Stimulated activated CD4-positive, alpha-beta T cell treated with anti-CD3 and anti-CD28 coated beads, Interleukin-2, amount 100 ng/mL, for 4 hours (primary cell): ENCODE measurements at places on chromosomes 1 and 21.

- no peak for DNase-seq
Measured at GRCh38 chr1:85378534-85378933, 86.4 kb downstream of the DDAH1 start.

GRCh38 chr1:201643835-201644104, 104.8 kb downstream of the NAV1 start:
- DNase-seq: no peak

- DNase-seq: no peak
Measured at GRCh38 chr1:90821152-90821787, 104.2 kb upstream of the BARHL2 start.

- DNase-seq: no peak
Measured at GRCh38 chr1:229869240-229869639, 197.8 kb upstream of the GALNT2 start.

- DNase-seq: no peak
Measured at GRCh38 chr1:19083081-19083480, 126.6 kb upstream of the IFFO2 start.

DNA sequence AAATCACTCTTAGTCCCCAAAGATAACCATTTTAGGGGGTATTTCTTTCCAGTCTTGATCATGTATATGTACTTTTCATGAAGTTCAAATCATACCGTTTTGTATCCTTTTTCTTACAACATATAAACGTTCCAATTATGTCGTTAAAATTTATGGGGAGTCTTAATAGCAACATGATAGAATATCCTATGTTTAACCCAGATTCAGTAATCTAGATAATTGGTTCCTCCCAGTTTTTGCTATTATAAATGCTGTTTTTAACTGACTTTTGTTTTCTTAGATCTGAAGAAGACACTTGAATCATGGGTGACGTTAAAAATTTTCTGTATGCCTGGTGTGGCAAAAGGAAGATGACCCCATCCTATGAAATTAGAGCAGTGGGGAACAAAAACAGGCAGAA, 3.1 kb downstream of the DHX9 start:
- DNase-seq: no peak

DNA sequence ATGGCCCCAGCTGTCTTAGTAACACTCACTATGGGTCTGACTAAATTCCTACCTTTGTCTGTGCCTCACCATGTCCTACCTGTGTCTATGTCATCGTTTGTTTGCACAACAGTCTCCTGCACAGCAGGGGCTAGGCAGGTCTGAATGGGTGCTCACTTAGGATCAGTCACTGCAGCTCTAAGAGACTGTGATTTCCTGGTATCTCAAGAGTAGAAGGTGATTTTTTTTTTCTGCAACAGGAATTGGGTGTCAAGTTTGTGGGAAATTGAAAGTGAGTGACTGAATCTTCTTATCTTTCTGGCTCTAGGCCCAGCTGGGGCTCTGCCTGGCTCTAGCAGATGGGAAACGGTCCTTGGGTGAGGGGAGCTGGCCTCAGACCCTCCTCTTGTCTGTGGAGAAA, 46.4 kb upstream of the TRABD2B start:
- no peak for DNase-seq

DNA sequence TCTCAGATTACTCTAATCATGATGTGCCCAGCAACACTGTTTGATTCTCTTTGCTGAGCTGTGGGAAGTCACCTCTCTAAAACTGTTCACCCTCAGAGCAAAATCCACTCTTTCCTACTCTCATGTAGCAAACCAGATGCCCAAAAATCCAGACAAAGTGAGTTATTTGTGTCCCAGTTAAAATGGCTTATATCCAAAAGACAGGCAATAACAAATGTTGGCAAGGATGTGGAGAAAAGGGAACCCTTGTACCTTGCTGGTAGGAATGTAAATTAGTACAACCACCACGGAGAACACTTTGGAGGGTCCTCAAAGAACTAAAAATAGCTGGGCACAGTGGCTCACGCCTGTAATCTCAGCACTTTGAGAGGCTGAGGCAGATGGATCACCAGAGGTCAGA, 384.0 kb downstream of the HHIPL2 start:
- no peak for DNase-seq
